ENCODE measurements at places on chromosomes 7 and 10. TPM values are rescaled to one million over a fixed set of nuclear protein-coding genes. Genes with fewer than 3 reads are reported as not detected.

Gene PTPN20
- 0.92 TPM for total RNA-seq

Gene UPF2
- 17.7 TPM for total RNA-seq

Gene CPA5
- not detected for total RNA-seq

Gene PAX4
- not detected for total RNA-seq

Gene GPR26
- total RNA-seq = not detected

Gene HOXA6
- not detected for total RNA-seq

All from aortic smooth muscle cell (primary cell).